AG04449 (cell line): ENCODE measurements at places on chromosomes 12 and 14.

GRCh38 chr12:28217805-28218204, 27.5 kb downstream of the CCDC91 start:
- no peak for DNase-seq

GRCh38 chr14:22039938-22040780, 366.5 kb upstream of the OR4E1 start:
- DNase-seq: no peak

- no peak for DNase-seq
Measured at GRCh38 chr12:89494411-89495231, 30.0 kb downstream of the GALNT4 start.

GRCh38 chr12:105331805-105332251, 1.3 kb downstream of the C12orf75 start:
- no peak for DNase-seq

- DNase-seq: no peak
Measured at GRCh38 chr12:93581370-93581769, 8.9 kb downstream of the SOCS2 start.

DNA sequence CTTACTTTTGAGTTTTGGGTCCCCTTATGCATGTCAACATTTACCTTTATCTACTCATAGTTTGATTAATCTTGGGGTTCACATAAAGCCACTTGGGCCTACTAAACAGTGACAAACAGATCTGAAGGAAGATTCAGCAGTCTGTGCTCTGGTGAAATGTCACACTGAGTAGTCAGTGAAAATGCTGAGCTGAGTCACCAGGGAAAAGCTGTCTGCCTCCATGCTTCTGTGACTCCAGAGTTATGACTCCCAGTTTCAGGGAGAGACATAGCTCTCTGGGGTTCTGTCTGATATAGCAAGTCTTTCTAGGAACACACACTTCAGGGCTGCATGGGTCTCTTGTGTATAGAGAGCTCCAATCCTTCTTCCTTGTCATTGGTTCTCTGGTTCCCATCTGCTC, 406.3 kb upstream of the FAR2 start:
- DNase-seq: no peak

GRCh38 chr14:59600211-59600945, 23.8 kb upstream of the CCDC175 start:
- DNase-seq: no peak

DNA sequence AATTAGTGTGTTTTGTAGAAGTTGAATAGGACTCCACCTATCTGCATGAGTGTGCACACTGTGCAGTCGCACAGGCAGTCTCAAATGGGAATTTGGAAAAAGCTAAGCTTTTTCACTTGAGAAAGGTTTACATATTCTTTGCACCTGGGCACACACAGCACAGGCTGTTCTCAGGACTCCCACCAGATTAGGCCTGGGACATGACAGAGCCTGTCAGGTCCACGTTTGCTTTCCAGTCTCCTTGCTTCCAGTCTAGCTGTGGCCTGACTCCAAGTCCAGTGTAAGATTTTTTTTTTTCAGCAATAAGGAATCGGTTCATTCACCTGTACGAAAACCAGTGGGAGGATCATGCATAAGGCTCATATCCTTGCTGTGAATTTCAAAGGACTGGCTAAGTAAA, 181.3 kb downstream of the ZFP36L1 start:
- DNase-seq: no peak

GRCh38 chr12:49026678-49027480, 8.3 kb upstream of the PRKAG1 start:
- DNase-seq: no peak

DNA sequence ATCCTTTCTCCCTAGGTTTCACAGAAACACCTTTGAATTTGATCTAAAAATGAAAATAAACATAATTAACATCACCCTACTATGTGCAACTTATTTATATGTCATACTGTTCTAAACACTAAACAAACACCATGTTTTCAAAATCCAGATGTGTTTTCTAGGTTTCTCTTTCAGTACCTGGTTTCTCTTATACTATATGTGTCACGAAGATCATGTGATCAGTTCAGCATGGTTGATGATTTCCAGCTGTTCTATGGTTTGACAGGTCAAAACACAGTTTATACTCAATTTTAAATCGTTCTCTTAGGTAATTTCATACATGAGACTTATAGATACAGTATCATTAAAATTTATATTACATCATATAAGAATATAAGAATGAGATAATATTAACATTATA, 373.1 kb downstream of the SOX5 start:
- no peak for DNase-seq

DNA sequence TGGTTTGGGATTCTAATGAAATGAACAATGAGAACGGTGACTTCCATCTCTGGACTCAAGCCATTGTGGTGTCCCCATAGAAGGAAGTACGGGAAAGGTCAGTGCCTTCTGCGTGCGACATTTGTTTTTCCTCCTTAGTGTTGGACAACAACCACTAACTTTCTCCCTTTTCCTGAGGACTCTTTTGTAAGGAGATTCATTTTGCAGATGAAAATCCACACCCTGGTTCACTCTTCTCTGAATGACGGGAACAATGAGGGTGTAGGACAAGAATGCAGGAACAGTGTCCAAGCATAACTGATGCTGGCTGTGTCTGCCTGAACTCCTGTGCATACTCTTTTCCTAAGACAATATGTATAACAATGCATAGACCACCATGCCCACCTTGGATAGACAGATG, 176.4 kb downstream of the STXBP6 start:
- DNase-seq: no peak

- DNase-seq: no peak
Measured at GRCh38 chr12:102005256-102005655, 56.5 kb downstream of the WASHC3 start.

GRCh38 chr12:66662729-66663128, 16.1 kb downstream of the GRIP1 start:
- no peak for DNase-seq

GRCh38 chr12:11981121-11981733, 89.5 kb upstream of the BCL2L14 start:
- DNase-seq: no peak

DNA sequence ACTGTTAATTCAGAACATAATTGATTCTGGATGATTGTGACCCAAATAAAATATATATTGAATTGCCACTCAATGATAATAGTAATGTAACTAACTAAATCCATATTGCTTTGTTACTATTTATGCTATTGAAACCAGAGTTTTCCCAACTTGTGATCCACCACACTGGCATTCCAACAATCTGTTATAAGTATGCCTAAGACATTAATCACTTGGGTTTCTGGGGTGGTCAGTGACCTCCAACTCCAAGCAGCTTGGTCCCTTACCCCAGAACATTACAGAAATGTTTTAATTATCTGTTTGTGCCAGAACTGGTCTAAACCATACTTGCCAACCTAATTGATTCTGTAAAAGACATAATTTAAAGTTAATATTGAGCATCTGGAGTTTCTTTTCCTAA, 14.6 kb downstream of the CAPS2 start:
- DNase-seq: peak; percentile 51

- no peak for DNase-seq
Measured at GRCh38 chr14:41313196-41313595, 293.5 kb upstream of the LRFN5 start.

GRCh38 chr12:28331130-28331529, 140.9 kb downstream of the CCDC91 start:
- DNase-seq: no peak

DNA sequence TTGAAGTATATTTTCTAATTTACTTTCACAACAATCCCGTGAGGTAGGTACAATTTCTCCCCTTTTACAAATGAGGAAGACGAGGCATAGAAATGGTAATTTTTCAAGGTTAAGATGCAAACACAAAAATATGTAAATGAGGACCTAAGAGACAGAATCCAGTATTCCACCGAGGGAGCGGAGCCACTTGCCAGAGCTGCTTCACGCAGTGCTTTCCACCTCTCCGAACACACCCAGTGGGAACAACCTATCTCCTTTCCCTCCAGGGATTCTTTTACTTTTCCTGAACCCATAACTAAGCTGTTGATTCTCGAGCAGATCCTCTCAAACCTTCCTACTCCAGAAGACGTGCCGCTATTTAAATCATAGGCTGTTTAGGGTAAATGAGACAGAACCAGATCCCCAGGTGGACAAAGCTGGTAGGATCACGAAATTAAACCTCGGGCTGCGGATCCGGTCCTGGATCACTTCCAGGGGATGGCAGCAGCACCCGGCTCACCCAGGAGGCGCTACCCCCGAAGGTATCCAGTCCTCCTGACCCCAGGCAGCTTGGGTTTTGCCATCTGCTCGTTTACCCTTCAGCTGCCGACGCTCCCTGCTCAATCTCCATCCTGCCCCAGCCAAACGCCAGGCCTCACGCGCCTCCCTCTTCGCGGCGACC, 1.5 kb downstream of the DDHD1 start:
- no peak for DNase-seq

- DNase-seq: no peak
Measured at GRCh38 chr14:65002586-65003210, 16.0 kb downstream of the FNTB start.

DNA sequence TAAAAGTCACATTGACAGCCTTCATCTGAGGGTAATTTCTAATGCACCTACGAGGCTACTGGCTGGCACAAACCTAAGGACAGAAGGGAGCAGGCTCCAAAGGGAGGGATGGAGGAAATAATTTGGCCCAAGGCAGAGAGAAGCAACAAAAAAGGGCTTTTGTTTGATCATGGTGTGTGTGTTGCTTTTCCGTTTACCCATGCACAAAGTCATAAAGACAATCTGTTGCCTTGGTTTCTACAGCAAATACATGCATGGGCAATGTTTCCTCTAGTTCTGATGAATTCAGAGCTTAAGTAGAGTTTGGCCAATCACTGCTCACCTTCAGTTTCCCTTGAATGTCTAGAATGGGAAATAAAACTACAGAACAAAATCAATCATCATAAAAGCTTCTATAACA, 262.5 kb upstream of the CAND1 start:
- DNase-seq: no peak

GRCh38 chr12:74626397-74626796, 88.8 kb downstream of the ATXN7L3B start:
- no peak for DNase-seq

DNA sequence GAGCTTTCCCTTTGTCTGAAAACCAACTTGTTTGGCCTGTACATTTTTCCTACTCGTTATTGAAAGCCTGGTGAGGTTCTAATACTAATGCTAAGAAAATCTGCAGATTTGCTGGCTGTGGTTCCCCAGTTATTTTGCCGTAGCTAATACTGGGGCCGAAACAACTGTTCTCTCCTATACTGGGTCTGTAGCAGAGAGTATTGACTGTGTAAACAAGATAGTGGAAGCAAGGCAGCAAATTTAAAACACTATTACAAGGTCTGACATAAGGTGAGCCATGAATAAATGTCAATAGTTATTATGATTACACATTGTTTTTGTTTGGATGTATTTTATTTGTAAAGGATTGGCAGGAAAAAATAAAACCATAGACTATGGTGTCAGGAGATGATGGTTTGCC, 1244.0 kb downstream of the AACS start:
- no peak for DNase-seq

DNA sequence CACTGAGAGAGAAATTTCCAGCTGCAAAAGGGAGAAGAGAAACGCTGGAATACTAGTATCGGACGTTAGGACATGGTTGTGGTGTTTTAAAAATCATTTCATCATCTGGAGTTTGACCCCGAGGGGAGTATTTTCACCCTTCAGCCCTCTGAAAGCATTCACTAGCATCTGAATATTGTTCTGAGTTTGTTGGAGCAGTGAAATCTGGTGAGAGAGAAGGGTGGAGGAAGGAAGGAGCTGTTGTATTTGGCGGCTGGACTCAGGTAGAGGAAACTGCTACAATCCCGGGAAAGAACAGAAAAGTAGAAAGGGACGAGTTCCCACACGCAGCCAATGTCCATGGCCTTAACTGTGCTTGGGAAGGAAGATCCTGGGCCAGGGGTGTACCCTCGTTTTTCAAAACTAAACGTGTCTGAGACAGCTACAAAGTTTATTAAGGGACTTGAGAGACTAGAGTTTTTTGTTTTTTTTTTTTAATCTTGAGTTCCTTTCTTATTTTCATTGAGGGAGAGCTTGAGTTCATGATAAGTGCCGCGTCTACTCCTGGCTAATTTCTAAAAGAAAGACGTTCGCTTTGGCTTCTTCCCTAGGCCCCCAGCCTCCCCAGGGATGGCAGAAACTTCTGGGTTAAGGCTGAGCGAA, 896 bp upstream of the CDKN1B start:
- DNase-seq: no peak

- no peak for DNase-seq
Measured at GRCh38 chr12:47068539-47068938, 10.9 kb upstream of the PCED1B start.

DNA sequence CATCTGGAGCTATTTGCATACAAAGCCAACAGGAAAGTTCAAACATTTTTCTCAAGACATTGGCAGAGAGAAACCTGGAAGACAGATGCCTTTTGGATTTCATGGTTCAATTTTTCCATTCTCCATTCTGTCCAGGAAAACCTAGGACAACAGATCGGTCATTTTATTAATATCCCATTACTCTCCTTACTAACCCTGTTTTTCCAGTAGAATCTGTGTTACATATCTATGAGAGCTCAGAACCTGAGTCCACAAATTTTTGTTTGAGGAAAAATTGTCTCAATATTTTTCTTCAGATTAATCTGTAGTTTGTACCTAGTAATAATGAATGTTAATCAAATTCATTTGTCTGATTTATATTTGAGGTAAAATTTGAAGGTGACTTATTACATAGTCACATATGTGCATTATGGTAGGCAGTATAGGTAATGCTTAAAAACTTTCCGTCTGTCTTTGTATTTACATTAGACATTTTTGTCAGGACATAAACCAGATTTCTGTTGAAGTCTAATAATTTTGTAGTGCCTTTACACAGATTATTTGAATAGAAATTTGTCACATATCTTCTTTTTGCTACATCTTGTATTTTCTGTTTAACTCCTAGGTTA, 75.3 kb downstream of the CCDC91 start:
- DNase-seq: no peak

GRCh38 chr12:88469154-88469553, 111.1 kb downstream of the KITLG start:
- DNase-seq: no peak

DNA sequence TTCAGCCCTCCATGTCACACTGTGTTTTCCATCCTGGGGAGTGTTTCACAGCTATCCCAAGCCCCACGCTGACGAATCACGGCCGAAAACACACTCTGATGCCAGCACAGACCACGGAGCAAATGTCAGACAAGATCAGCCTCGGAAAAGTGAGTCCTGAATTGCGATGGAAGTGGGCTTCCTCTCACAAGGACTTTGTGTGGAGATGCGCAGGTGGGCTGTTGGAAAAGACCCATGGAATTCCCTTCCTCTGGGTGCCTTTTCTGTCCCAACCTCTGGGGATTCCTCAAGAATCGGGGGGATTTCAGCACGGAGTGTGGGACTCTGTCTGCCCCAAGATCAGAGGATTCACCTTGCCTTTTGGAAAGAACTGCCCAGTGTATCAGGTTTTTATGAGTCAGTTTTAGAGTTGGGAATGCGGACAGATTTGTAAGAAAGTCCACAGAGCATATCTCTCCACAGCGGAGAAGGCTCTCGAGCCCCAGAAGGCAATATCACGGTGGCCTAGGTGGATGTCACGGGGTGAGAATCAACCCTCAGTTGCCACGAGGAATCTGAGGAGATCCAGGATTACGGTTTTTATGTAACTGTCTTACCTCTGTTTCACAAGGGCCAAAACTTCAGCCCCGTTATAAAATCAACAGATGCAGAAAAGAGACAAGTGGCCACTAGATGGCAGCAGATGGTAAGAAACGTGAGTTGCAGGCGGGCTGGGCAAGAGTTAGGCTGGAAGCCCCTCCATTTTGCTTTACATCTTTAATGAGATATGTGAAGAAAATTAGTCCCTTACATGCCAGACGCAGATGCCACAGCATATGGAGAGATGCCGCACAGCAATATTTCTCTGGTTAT, 201.9 kb downstream of the DAD1 start:
- DNase-seq: no peak

- no peak for DNase-seq
Measured at GRCh38 chr14:68897559-68898155, 81.4 kb downstream of the ACTN1 start.

- DNase-seq: no peak
Measured at GRCh38 chr14:90727082-90727481, 89.1 kb downstream of the TTC7B start.
